Type B pancreatic cell (in vitro differentiated cells): ENCODE measurements at places on chromosomes 16 and 17. TPM values are rescaled to one million over a fixed set of nuclear protein-coding genes. Genes with fewer than 3 reads are reported as not detected.
A peak's percentile ranks its signal among the peaks of the same experiment; 100 is the strongest.

GRCh38 chr16:67685388-67686112 is 18.9 kb downstream of the C16orf86 start:
- no peak for DNase-seq
- no peak overlapping the region for H3K27ac ChIP-seq
- no peaks in the 10 kb centered on the region for H3K4me1 ChIP-seq

DNA sequence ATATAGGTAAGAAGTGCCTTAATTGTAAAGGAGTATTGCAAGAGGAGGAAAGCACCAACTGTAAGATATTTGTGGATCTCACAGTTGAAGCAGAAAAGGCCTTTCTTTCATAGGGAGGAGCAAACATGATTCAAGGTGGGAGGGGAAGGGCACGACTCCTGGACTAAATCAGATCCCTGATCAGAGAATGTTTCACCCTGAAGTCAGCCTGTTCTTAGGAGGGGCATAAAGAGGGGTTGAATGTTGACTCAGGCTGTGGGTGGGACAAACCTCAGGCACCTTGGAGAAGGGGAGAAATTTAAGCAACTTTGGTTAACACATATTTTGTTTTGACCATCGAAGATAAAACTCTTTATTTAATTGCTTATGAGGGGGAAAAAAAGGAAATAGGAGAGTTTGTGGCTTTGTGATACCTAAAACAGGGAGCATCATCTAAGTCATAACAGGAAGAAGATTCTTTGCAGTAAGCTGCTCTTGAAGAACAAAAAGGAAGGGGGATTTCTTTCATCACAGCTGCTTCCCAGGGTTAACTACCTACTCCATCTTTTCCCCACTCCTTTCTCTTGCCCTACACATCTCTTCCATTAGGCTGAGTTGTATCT is 158.6 kb upstream of the ZNF267 start:
- DNase-seq: no peak
- H3K4me1 ChIP-seq: peaks cover 23% of the 10 kb centered on the region
- peak overlapping the region; percentile 99 for H3K27ac ChIP-seq
- peaks cover 33% of the 10 kb centered on the region for H3K36me3 ChIP-seq
- H3K4me3 ChIP-seq: peak overlapping the region; percentile 100
- no peaks in the 10 kb centered on the region for H3K27me3 ChIP-seq

DNA sequence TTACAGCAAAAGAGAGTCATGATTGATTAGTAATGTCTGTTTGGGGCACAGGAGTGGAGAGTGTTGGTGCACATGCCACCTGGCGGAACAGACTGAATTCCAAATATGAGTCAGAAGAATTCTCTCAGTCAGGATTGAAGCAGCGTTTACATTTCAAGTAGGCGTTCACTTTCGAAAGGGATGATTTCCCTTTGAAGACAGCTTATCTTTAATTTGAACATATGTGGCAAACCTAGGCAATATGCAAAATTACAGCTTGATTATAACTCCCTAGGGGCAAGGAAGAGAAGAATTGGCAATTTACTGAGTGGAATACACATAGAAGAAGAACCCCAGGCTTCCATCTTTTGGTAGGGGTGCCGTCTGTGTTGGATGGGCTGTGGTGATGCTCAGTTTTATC is 235.8 kb downstream of the HAPSTR1 start:
- no peaks in the 10 kb centered on the region for H3K36me3 ChIP-seq
- no peak overlapping the region for H3K27ac ChIP-seq
- H3K4me3 ChIP-seq: no peak overlapping the region
- H3K27me3 ChIP-seq: peaks cover 27% of the 10 kb centered on the region
- no peak for DNase-seq

DNA sequence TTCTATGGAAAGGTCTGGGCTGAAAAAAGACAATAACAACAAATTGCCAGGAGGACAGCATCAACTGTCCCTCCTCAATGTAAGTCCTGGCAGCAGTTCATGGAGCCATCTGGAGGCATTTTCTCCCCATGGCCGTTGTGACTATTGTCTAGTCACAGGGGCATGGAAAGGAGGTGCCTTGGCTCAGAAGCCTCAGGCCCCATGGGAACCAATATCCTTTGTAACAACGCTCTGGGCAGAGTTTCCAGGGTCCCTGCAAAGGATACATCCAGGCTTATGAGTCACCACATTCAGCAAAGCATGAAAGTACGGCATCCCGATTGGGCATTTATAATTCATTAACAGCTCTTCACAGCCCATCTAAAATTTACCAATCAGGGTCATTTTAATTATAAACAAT is 85.2 kb downstream of the GLG1 start:
- no peak overlapping the region for H3K27ac ChIP-seq
- no peak overlapping the region for H3K4me3 ChIP-seq
- H3K36me3 ChIP-seq: peaks cover 18% of the 10 kb centered on the region
- H3K4me1 ChIP-seq: peaks cover 7% of the 10 kb centered on the region
- DNase-seq: no peak

DNA sequence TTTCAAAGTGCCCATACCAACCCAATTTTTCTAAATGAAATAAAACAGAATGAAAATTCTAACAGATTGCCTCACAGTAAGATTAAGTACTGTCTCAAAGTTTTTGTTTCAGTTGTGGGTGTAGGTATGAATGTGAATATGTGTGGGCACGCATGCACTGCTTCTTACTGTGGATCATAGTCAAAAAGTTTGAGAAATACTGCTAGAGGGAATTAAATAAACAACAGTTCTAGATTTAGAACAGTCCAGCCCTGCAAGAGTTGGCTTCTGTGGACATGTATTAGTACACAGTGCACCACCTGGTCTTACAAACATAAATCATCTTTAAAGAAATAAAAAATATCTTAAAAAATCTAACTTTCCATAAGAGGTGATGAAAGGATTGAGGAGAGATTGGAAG is 8.4 kb downstream of the ZNF652 start:
- no peak for DNase-seq
- H3K27ac ChIP-seq: no peak overlapping the region
- no peak overlapping the region for H3K4me3 ChIP-seq
- peaks cover 12% of the 10 kb centered on the region for H3K36me3 ChIP-seq
- no peaks in the 10 kb centered on the region for H3K27me3 ChIP-seq

DNA sequence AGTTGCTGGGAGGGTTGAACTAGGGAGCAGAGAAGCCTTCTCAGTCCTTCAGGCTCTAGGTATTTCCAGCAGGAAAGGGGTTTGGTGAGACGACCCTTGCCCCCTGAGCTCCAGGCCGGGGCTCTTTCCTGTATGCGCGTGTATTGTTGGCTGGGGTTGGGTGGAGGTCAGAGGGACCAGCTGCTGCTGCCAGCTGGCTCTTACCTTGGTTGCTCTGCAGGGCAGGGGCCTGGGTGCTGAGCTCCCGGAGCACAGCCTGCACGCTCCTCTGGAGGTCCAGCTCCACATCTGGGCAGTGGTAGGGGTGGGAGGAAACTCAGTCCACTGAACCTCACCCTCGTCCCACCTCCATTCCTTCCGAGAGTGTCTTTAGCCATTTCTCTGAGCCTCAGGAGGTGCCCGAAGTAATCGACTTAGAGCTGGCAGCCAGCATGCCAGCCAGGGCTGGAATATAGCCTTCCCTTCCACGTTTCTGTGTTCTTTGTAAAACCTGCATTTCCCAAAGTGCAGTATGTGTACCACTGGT is 28.0 kb downstream of the PIK3R6 start:
- H3K4me3 ChIP-seq: no peak overlapping the region
- H3K36me3 ChIP-seq: no peaks in the 10 kb centered on the region
- DNase-seq: no peak
- no peak overlapping the region for H3K27ac ChIP-seq
- H3K27me3 ChIP-seq: peaks cover 15% of the 10 kb centered on the region

The GAS2L2 gene
- total RNA-seq: 0.22 TPM in 1 of 2 replicates, not detected in the other

DNA sequence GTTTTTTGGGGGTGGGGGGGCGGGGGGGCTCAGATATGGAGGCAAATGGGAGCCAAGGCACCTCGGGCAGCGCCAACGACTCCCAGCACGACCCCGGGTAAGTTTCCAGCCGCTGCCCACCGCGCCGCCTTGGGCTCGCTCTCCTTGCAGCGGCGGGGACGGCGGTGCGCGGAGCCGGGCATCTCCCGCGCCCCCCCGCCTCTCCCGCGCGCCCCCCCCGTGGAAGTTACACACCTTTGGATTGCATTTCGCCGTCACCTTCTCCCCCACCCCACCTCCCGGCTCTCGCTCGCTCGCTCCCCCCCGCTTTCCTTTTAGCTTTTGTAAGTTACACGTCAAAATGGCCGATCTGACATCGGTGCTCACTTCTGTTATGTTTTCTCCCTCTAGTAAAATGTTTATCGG is 387 bp downstream of the MSI2 start:
- peaks cover 47% of the 10 kb centered on the region for H3K4me1 ChIP-seq
- H3K4me3 ChIP-seq: peak overlapping the region; percentile 96
- H3K27ac ChIP-seq: peak overlapping the region; percentile 76
- no peaks in the 10 kb centered on the region for H3K27me3 ChIP-seq
- peaks cover 23% of the 10 kb centered on the region for H3K36me3 ChIP-seq

- H3K4me1 ChIP-seq: peaks cover 11% of the 10 kb centered on the region
- H3K4me3 ChIP-seq: no peak overlapping the region
- no peaks in the 10 kb centered on the region for H3K36me3 ChIP-seq
- H3K27ac ChIP-seq: no peak overlapping the region
- H3K27me3 ChIP-seq: no peaks in the 10 kb centered on the region
Measured at GRCh38 chr17:70183508-70183907, 14.2 kb downstream of the KCNJ2 start.

GRCh38 chr17:33520426-33521330 is 227.6 kb upstream of the ASIC2 start:
- H3K4me3 ChIP-seq: no peak overlapping the region
- no peak overlapping the region for H3K27ac ChIP-seq
- peak; percentile 79 for DNase-seq
- H3K36me3 ChIP-seq: no peaks in the 10 kb centered on the region
- H3K4me1 ChIP-seq: peaks cover 15% of the 10 kb centered on the region

GRCh38 chr17:80822021-80822699 is 169.5 kb upstream of the CHMP6 start:
- peaks cover 14% of the 10 kb centered on the region for H3K4me1 ChIP-seq
- peaks cover 10% of the 10 kb centered on the region for H3K36me3 ChIP-seq
- H3K4me3 ChIP-seq: no peak overlapping the region
- peak overlapping the region; percentile 66 for H3K27ac ChIP-seq
- no peaks in the 10 kb centered on the region for H3K27me3 ChIP-seq
- DNase-seq: no peak

DNA sequence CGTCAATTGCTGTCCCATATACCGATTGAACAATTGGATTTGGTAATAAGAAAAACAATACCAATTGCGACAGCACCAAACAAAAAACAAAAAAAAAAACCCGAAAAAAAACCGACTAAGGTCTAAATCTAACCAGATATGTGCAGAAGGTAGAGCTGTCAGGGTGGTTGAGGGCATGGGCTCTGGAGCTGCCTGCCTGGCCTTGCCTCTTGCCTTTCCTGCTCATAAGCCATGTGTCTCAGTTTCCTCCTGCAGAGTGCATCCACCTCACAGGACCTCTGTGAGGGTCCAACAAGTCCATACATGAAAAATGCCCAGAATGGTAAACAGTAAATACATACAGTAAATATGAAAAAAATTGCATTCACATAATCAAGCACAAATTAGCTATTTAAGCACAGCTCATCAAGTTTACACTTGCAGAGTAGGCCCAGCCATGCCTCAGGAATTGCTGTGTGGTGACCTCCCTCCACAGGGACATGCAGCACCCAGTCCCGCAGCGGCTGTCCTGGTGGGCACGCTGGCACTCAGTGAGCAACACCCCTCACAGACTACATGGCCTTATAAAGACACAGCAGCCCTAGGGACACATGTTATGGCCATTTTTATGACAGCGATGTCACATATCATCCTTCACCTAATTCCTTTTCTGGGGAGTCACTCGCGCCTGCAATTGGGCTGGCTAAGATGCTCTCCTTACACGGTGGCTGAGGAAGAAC is 17.9 kb downstream of the TBC1D28 start:
- H3K27me3 ChIP-seq: no peaks in the 10 kb centered on the region
- H3K4me1 ChIP-seq: no peaks in the 10 kb centered on the region
- H3K27ac ChIP-seq: no peak overlapping the region
- no peak for DNase-seq
- no peaks in the 10 kb centered on the region for H3K36me3 ChIP-seq

GRCh38 chr17:15651583-15652110 is 32.1 kb upstream of the FBXW10B start:
- peaks cover 7% of the 10 kb centered on the region for H3K36me3 ChIP-seq
- no peaks in the 10 kb centered on the region for H3K27me3 ChIP-seq
- H3K4me1 ChIP-seq: peaks cover 51% of the 10 kb centered on the region
- H3K27ac ChIP-seq: peak overlapping the region; percentile 96
- DNase-seq: peak; percentile 83

The PABPN1L gene
- 0.31 TPM in 1 of 2 replicates, not detected in the other for total RNA-seq

DNA sequence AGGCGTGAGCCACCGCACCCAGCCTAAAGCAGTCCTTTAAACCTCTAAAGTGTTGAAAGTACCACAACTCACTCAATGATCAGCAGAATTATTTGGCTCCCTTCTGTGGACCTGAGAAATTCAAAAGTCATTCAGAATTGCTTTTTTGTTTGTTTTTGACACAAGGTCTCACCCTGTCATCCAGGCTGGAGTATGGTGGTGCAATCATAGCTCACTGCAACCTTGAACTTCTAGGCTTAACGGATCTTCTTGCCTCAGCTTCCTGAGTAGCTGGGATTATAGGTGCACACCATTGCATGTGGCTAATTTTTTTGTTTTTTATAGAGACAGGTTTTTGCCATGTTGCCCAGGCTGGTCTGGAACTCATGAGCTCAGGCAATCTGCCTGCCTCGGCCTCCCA is 44.3 kb downstream of the TRAF4 start:
- no peak overlapping the region for H3K27ac ChIP-seq
- H3K36me3 ChIP-seq: peaks cover 1% of the 10 kb centered on the region
- H3K4me3 ChIP-seq: no peak overlapping the region
- H3K27me3 ChIP-seq: no peaks in the 10 kb centered on the region

DNA sequence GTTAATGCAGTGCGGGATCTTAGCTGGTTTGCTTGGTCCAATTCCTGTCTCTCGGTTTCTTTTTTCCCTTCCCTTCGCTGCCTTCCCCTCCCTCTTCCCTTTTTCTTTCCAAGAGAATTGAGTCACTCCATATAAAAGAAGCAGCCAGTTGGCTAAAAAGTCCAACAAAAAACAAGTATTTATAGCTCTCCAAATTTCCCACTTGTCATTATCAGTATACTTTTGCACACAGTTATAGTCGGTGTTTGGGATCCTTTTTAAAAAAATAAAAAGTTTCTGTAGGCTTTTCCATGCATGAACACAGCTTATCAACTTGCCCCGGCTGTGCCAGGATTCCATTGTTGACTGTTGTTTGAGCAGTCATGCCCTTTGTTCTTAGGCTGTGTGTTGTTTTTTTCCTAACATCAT is 24.9 kb downstream of the HMOX2 start:
- no peak for DNase-seq
- H3K27me3 ChIP-seq: no peaks in the 10 kb centered on the region
- peak overlapping the region; percentile 39 for H3K27ac ChIP-seq

GRCh38 chr17:17491031-17491471 is 5.1 kb downstream of the RASD1 start:
- H3K27me3 ChIP-seq: peaks cover 20% of the 10 kb centered on the region
- H3K27ac ChIP-seq: no peak overlapping the region
- no peak overlapping the region for H3K4me3 ChIP-seq
- no peak for DNase-seq
- H3K4me1 ChIP-seq: peaks cover 14% of the 10 kb centered on the region
- peaks cover 28% of the 10 kb centered on the region for H3K36me3 ChIP-seq

GRCh38 chr16:17404941-17405689 is 65.6 kb downstream of the XYLT1 start:
- H3K4me1 ChIP-seq: peaks cover 14% of the 10 kb centered on the region
- H3K27ac ChIP-seq: no peak overlapping the region
- H3K27me3 ChIP-seq: no peaks in the 10 kb centered on the region
- no peaks in the 10 kb centered on the region for H3K36me3 ChIP-seq
- no peak for DNase-seq
